A172 (cell line): ENCODE measurements at places on chromosomes 3 and 15.

DNA sequence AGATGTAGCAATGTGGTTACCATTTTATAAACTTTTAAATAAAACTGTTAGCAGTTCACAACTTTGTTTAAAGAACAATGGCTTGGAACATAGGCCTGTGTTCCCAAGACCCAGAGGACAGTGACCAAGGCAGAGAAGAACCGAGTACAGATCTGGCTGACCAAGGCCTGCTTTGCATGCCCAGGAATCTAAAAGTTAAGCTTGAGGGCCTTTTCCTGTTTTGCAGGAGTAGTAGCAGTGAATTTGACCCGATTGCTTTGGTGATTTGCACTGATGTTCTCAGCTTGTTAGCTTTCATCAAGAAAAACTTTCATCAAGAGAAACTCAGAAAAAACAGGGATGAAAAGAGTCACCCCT, 9.9 kb downstream of the FILIP1L start:
- no peak for DNase-seq

- no peak for DNase-seq
Measured at GRCh38 chr15:51460796-51461195, 119.3 kb downstream of the GLDN start.

DNA sequence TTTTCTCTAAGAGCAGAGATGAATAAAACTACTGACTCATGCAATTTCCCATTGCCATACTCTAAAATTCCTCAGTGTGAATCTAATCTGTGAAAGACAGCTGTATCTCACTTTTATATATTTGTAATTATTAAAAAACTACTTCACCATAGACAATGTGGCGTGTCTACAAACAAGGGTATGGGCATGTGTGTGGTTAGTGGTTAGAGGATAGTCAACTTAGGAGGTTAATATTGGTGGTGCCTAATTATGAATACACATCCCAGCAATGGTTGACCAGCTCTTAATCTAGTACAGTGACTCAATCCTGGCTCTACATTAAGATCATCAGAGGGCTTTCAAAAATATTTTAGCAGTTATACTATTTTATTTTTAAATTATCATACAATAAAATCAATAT, 94.5 kb downstream of the GOLIM4 start:
- no peak for DNase-seq

DNA sequence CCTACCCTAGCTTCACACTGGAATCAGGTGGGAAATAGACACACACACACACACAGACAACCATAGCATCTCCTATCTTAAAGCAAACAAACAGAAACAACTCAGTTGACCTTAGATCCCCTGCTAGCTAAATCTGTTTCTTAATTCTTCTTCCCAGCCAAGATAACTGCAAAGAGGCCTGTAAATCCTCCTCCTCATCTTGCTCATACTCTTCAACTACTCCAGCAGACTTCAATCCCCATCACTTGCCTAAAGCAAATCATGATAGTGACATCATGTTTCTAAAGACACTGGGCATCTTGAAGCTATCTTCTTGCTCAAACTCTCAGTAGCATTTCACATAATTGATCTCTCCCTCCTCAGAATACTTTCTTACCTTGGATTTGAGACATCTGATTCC, 303.0 kb downstream of the RBMS3 start:
- DNase-seq: no peak

- DNase-seq: no peak
Measured at GRCh38 chr3:139586420-139587017, 47.0 kb upstream of the RBP1 start.

DNA sequence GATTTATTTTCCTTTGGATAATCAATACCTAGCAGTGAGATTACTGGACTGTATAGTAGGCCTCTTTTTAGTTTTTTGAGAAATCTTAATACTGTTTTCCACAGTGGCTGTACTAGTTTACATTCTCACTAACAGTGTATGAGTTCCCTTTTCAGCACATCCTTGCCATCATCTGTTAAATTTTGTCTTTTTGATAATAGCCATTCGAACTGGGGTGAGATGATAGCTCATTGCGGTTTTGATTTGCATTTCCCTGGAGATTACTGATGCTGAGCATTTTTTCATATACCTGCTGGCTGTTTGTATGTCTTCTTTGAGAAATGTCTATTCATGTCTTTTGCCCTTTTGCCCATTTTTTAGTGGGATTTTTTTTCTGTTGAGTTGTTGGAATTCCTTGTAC, 210.8 kb downstream of the CGGBP1 start:
- DNase-seq: no peak

DNA sequence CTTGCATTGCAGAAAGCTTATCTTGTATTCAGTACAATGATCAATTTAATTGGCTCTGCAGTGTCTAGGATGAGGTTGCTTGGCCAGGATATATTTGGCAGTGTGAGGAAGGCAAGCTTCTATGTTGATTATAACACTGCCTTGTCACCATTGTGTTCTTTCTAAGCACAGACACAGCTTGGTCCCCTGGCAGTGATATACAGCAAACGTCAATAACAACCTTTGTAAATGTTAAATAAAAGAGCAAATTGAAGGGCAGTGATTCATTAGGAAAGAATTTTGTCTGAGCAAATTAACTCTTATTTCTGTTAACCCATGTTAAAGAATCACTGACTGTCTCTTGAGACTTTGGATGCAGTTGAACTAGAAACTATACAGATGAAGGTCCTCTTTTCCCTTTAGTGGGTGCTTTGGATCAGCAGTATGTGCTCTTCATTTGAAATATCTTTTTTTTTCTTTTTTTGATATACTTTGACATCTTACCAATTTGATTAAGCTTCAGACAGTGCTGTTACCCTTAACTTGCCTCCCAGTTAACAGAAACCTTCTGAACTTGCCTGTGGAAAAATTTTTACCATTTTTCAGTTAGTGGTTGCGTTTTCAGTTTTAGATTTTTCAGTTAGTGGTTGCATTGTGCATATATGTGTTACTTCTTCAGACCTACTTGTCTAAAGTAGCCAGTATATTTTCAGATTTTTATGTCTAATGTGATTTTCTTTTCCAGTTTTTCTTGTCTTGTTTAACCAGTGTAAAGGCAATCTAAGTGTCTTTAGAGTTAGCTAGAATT, 199.8 kb downstream of the TCF12 start:
- DNase-seq: peak; percentile 11

GRCh38 chr3:138257986-138258385, 70.9 kb downstream of the ARMC8 start:
- no peak for DNase-seq

DNA sequence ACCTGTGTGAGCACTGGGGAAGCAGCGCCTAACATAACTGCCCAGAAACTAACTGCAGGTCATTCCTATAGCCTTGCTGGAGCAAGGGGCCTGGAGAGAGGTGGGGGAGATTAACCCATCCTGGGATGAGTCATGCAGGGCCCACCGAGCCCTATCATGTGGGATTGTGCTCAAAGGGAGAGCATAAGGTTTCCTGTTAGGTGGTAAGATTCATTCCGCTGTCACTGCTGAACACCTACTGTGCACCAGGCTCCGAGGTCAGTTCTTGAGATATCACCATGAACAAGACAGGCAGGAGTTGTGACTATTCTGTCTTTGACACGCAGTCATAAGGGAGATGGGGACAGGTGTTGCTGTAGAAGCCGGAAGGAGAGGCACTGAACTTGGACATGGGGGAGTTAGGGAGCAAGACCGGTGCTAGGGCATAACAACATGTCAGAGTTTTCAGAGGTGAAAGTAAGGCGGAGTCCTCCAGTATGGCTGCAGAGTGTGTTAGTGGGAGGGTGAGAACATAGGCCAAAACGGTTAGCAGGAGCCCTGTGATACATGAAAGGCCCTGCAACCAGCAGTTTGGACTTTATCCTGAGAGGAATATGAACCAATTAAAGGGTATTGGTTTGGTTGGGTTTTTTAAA, 2.4 kb downstream of the SLC25A38 start:
- DNase-seq: no peak

DNA sequence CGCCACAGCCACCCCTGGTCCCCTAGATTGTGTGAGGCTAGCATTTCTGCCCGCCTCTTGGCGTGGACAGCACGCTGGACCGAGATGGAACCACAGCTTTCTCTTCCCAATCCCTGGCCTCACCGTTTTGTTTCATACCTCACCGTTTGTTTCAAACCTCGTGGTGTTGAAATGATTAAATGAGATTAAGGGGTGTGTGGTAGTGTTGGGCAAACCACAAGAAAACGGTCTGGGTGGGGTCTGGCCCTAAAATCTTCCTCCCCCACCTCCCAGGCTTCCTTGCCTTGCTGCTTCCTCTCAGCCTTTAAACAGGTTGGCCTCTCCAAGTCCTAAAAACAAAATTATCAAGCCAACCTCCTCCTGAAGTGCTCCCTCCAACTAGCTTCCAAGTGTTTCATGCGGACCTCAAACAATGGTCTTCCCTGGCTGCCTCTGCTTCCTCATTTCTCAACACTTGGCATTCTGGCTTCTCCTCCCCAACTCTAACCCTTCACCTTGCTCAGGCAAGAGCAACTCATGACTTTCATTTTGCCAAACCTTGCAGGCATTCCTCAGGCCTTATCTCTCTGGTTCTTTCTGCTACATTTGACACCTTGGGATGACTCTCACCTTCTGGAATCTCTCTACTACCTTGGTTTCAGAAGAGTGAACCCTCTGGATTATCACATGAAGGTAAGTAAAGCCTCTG, 1.4 kb upstream of the ATP13A3 start:
- DNase-seq: peak; percentile 43

GRCh38 chr3:65979162-65979561, 59.6 kb downstream of the MAGI1 start:
- no peak for DNase-seq

- no peak for DNase-seq
Measured at GRCh38 chr3:99970198-99970597, 144.1 kb downstream of the FILIP1L start.

DNA sequence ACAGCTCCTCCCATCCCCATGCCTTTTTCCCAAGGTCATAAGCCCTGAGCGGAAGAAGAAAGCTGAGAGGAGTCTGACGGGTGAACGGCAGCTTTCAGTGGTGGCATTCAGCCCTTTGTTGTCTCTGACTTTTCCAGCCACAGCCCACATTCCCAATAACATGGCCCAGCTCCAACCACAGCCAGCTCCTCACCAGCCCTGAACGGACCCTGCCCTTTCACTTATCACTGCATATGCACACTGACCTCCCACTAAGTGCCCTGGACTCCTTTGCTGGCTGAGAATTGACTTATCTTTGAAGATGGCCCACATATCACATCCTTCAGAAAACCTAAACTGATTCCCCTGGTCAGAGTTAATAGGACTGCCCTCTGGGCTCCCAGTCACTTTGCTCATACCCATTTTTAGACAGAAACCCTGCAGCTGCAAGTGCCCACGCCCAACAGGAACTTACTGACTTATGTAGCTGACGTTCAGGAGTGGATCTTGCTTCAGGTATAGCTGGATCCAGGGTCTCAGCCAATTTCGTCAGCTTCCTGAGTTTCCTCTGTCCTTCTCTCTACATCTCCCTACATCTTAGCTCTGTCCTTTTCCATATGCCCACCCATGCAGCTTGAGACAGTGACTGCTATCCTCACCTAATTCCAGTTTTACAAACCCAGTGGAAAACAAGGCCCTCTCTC, 348.5 kb upstream of the PROK2 start:
- DNase-seq: no peak

DNA sequence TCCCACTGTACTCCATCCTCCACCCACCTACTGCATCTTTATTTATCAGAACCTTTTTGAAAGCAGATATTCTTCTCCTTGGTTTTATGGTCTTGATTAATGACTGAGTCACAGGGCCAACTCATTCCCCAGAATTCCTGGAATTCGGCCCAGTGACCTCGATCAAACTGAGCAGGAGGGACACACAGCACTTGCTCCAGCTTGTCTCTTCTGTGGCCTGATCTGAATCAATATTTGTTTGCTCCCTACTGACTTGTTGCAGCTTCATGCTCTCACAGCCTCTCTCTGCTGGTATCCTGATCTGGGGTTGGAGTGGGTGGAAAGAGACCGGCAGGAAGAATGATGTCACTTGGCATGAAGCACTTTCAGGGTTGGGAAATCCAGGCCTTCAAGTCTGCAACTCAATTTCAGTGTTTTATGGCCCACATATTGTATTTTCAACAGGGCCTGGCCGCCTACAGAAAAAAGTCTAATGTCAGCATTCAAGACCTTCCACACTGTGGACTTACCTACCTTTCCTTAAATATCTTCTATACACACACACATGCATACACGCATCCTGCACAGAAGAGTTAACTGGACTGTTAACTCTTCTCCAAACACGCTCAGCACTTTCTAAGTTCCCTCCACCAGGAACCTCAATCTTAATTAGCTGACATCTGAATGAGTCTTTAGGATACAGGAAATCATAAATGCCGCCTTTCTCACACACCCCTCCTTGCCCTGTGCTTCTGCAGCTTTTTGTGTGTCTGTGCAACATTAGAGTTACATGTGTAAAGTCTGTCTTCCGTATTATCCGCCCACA, 4.6 kb downstream of the ANXA2 start:
- DNase-seq: peak; percentile 98

- no peak for DNase-seq
Measured at GRCh38 chr15:78977091-78977571, 32.3 kb upstream of the CTSH start.

DNA sequence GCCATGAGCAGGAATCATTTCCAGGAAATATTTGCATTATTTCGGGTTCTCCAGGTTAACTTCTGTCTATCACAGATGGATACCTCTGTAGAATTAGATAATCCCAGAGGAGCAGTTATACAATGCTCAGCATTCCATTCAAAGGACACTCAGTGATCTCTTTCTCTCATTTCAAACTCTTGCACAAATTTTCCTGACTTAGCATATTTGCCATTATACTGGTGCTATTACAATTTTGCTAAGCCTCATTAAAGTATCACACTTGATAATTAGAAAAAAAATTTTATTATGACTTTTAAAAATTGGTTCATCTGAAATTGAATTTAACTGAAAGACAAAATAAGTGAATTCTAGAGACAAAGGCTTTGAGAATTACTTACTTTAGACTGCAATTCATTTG, 469.0 kb downstream of the EPHA3 start:
- no peak for DNase-seq

DNA sequence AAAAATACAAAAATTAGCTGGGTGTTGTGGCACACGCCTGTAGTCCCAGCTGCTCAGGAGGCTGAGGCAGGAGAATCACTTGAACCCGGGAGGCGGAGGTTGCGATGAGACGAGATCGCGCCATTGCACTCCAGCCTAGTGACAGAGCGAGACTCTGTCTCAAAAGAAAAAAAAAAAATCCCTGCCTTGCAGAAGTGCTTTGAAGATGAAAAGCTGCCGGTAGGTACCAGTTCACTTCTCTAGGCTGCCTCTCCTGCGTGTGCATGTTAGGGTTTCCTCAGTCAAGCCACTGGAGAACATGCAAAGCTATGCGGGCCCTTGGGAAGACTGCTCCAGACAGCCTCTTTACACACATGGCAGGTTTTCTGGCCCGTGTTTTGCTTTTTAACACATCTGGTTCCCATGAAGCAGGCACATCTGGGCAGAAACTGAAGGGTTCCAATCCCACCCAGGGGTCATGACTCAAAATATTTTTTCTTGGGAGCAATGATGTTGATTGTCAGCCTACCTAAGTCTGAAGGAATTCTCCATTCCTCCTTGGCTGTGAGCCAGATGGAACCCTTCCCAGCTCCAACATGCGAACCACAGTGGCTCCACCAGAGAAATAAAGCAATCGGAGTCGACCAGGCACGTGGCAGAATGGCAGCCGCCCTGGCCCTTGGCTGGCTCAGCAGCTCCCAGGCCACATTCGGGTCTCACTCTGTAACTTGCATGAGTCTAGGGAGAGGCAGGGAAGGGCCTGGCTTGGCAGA, 29.6 kb downstream of the MGLL start:
- peak; percentile 67 for DNase-seq

- DNase-seq: no peak
Measured at GRCh38 chr3:40989141-40990061, 209.9 kb upstream of the CTNNB1 start.

GRCh38 chr3:71172189-71172588, 411.3 kb downstream of the FOXP1 start:
- no peak for DNase-seq

- no peak for DNase-seq
Measured at GRCh38 chr15:44035781-44036699, 159.0 kb downstream of the FRMD5 start.
